ENCODE measurements at places on chromosomes 1 and 21.

GRCh38 chr1:234658138-234658537 lies 48.2 kb upstream of the IRF2BP2 start:
- no peak for DNase-seq

- DNase-seq: no peak
Measured at GRCh38 chr1:119631086-119631432, 17.0 kb downstream of the ZNF697 start.

- DNase-seq: no peak
Measured at GRCh38 chr1:103509250-103509649, 16.2 kb upstream of the RNPC3 start.

GRCh38 chr1:61082311-61083012 lies at the start of gene NFIA:
NFIA (plus strand) TSS chr1:61082561.
- no peak for DNase-seq

DNA sequence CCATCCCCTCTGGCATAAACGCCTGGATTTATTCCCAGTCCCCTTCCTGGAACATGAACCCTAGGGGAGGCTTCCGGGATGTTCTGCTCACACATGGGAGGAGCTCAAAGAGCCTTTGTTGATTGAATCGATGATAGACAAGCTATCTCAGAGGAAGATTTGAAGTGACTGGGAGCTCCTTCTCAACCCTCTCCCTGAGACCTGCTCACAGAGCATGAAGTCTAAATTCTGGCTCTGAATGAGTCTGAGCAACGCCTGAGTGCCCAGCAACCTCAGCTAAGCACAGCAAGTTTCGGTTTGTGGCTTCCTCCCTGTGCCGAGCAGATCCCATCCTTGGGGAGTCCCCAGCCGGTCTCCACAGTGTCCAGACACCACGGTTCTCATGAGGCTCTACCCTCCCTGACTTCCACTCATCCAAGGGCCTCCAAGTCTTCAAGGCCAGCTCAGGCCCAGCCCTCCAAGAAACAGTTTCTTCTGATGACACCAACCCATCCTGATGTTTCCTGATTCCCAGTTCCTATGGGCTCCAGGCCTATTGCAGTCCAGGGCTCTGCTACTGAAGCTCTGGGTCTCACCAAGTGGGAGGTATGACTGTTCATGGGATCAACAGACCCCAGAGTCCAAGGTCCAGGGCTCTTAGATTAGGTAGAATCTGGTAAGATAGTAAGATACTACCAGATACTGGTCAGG lies 190.8 kb downstream of the DYRK1A start:
- DNase-seq: no peak

All from esophagus squamous epithelium (tissue), 5 donors.